ENCODE measurements at places on chromosomes 12 and 14.

DNA sequence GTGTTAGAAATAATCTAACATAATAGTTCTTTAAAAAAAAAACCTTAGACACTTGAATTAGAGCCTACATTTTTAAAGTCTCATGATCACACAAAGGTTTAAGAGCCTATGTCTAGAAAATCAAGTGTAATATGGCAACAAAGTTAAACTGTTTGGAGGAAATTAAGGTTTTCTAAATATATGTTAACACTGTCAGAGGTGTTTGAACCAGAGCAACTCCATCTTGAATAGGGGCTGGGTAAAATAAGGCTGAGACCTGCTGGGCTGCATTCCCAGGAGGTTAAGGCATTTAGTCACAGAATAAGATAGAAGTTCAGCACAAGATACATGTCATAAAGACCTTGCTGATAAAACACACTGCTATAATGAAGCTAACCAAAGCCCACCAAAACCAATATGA, 12.4 kb downstream of the CPNE8 start:
- no peak for DNase-seq

- no peak for DNase-seq
These were observed 73.0 kb downstream of the NINJ2 start for GRCh38 chr12:590206-590750.

DNA sequence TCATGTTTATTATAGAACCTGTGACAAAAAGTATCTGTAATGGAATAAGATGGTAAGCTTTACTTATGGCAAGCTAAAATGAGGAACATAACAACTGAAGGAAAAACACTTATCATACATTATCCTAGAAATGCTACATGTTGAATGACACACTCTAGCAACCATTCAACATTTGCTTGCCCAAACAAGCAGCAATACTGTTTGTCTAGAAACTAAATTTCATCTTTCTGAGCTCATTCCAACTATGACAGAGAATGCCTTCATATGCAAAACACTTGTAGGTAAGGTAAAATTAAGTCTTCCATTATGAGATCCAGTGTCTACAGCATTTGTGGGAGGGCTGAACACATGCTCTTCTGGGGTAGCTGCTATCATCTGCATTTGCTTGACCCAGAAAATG, 108.1 kb downstream of the MDGA2 start:
- DNase-seq, result no peak

DNA sequence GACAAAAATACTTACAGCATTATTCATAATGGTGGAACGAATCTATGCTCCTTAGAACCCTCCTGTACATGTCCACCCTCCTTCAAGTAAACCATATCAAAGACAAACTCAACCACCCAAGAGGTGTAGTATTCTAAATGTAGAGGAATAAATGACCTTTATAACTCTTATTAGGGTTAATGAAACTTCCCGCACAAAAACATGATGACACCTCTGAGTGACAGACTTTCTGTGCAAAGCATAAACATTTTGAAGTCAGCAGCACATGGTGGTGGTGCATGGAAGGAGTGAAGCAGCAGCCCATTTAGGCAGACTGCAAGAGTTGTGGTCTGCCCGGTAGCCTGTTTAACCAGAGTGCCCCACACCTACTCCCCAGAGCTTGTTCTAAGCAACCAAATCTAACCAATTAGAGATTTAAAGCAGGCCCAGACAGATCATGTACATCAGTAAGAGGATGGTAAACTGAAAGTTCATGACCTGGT, 615 bp upstream of the ASB8 start:
- no peak for DNase-seq

DNA sequence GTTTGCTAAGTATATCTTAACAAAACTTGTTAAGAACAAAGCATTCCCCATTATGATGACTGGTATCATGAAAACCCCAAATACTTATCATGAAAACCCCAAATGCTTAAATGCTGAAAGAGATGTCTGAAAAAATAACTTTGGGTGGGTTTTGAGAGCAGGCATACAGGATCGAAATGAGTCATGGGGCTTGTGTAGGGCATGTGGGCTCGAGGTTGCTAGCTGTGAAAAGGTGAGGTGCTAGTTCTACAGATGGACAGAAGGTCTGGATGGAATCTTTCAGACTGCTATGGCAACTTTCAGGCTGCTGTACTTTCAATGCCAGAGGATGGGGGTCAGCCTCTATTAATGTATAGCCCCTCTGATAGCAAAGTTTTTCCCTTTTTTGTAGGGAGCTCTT, 167.8 kb upstream of the MDGA2 start:
- no peak for DNase-seq

DNA sequence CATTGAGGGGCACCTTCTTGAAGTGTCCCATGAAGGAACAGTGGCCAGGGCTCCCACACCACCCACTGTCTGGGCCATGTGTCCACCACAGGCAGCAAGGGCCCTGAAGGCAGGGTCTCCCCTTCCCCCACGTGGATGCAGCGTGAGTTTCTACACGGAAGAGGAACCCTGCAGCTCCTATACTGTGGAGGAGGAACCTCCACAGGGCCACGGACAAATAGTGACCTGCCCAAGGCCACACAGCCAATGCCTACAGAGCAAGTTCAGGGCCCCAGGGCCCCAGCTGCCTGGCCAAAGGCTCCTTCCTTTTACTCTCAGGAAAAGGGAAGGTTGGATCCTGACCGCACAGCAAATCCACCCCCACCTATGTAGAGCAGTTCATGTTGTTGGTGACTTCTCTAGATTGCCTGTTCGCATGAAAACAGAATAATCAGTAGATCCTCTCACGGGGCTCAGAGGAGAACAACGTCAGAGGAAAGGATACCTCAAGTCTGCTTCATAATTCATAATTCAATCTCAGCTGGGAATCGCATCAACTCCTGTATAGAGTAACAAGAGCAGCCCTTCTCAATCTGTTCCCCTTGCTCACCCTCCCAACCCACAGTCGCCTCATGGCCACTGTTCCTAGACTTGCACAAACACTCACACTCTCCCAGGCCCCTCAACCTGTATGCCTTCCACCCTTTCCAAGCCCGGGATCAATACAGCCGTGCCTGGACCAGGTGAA, 11.1 kb upstream of the KRT73 start:
- no peak for DNase-seq

DNA sequence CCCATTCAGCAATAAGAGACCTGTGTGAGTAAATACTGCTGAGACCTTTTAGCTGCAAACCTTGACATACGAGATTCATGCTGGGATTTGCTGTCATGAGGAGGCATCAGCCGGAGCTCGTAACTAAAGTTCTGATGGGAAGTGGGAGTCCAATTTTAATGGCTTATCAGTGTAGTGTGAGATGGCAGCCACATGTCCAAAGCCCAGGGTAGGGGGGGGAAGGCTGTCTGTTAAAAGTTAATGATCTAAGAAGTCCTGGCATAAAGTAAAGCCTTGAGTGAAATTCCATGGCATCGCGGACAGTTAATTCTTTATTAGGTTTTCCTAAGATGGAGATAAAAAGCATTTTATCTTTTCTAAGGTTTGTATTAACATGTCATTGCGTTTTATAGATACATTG, 240.0 kb downstream of the AACS start:
- DNase-seq, result no peak

GRCh38 chr12:115400011-115400410, 716.0 kb upstream of the TBX3 start:
- no peak for DNase-seq

- no peak for DNase-seq
These were observed 96.4 kb downstream of the AACS start for GRCh38 chr12:125161712-125162022.

GRCh38 chr14:96001866-96002497, 37.2 kb upstream of the C14orf132 start:
- no peak for DNase-seq

- no peak for DNase-seq
These were observed 18.1 kb downstream of the ARPC3 start for GRCh38 chr12:110431957-110432587.

DNA sequence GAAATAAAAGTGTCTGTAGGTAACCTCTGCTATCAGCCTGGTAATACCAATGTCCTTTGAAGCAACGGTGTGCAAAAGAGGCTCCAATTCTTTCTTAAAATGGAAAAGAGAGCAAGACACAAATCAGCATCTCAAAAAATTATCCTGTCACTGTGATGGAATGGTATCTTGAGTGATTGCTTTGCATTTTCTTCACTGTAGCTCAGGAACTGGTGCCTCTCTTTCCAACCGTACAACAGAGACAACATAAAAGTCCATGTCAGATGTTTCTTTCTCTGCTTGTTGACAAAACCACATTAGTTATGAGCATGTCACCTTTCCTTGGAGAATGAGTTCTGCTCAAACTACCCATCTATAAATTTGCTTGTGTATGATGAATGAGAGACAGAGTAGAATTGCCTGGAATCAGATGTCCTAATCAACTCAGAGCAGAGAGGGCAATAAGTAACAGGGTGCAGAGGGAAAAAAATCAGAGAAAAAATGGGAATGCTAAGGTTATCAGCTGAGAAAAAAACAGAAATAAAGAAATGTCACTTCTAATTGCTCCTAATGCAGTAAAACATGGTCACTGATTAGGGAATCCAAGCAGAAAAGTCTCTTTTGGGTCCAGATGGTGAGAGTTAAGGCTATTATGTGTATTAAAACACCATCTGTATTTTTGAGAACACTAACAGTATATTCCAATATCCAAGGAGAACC, 465.0 kb upstream of the ATP2B1 start:
- DNase-seq, result no peak

DNA sequence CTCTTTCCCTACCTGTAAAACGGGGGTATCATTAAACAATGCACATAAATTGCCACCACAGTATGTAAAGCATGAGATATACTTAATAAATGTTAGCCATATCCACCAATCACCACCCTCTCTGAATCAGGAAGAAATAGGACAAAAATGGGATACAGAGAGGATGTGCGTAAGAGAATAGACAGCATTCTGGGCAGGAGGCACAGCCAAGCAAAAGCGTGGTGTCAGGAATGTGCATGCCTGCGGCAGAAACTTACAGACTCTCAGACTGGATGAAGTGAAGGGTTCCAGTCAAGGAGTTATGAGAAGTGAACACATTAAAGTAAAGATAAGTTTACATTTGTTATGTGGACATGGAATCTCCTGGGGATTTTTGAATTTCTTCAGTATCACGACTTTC, 121.7 kb upstream of the MDM1 start:
- no peak for DNase-seq

DNA sequence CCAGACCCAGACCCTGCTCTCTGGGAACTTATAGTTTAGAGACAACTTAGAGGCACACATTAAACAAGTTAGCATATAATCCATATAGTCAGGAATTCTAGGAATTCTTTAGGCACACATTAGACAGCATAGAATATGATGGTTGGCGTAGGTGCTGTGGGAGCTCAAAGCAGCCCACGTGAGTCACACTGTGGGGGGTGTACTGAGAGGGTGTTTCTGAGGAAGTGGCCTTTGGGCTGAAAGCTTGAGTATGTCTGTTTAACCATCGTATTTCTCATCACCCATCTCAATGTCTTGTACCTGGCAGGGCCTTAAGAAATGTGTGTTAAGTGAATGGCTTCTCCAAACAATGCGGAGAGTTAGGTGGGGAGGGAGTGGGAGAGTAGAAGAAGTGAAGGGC, 67.2 kb downstream of the TMEM30B start:
- no peak for DNase-seq

DNA sequence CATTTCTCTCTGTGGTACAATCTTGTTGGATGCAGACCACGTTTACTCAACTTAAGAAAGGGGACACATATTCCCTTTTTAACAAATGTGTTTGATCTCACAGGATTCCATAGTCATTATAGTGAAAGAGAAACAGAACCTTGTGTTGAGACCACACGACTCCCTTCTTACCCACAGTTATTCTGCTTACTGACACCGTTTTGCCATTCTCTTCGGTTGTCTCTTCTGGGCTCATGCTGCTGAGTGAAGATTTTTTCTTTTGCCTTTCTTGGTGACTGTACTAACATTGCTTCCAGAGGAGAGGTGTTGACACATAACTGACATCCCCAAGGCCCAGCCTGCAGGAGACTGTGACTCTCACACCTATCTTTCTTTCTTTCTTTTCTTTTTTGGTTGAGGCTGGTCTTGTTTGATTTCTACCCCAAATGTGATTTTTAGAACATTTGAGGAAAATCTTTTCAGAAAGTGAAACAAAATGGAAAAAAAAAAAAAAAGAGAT, 61.2 kb upstream of the OTOGL start:
- no peak for DNase-seq
